G401 (cell line): ENCODE measurements at places on chromosomes 4 and X. TPM values are rescaled to one million over a fixed set of nuclear protein-coding genes. Genes with fewer than 3 reads are reported as not detected.

- no peak for DNase-seq
Measured at GRCh38 chrX:9626379-9626778, 139.3 kb downstream of the GPR143 start.

DNA sequence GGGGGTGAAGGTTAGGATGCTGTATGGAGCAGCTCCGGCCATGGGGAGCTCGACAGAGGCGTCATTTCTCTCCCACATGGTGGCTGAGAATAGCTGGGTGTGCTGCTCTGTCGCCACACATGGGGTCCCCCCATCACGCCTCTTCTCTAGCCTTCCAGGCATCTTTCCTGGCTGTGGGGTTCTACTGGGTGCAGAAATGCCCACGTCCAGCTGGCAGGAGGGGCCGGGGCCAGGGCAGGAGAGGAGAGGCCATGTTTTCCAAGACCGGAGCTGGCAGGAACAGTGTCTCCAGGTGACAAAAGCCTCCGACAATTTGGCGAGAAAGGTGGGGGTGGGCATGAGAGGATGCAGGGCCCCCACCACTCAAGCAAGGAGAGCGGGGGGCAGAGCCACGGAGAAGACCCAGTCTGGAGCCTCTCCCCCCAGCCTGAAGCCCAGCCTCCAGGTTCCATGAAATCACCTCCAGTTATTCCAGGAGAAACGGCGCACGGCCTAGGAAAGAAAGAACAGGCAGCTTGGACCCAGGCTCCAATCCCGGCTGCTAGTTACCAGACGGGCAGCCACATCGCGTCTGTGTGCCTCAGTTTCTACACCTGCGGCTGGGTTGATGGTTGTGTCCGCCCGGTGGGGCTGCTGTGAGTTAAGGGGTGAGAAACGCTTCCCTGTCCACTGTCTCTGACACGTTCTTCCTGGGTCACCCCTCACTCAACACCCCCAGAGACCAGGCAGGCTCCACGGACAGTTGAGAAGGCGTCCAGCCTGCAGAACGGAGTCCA lies 27.4 kb upstream of the SPON2 start:
- DNase-seq: no peak

DNA sequence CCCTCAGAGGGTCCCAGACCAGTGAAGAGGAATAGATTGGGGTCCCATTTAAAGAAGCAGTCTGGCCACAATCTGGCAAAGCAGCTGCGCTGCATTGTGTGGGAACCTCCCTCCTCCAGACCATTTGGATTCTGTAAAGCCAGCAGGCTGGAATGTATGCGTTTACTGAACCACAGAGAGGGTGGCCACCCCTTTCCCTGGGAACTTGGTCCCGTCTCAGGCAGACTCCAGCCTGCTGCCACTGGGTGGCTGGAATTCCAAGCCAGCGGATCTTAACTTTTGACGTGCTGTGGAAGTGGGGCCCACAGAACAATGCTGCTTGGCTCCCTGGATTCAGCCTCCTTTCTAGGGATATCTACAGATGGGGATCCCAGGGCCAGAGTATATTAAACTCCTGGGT lies 307.2 kb downstream of the DACH2 start:
- DNase-seq: no peak

GRCh38 chrX:150334100-150334499 lies 29.0 kb upstream of the MAMLD1 start:
- DNase-seq: no peak

DNA sequence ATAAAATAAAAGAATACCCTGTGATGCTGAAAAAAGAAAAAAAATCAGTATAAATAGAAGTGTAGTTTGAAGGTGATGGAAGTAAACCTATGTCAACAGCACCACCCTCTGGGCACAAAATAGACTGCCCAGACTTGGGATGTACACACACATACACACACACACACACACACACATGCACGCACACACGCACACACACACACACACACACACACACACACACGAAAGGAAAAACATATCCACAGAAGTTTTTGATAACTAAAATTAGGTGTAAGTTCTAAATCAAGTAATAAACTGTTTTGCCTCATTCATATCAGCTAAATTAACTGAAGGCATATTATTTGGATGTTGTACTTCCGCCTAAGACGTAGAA lies 40.5 kb downstream of the ANXA5 start:
- DNase-seq: peak; percentile 16

- DNase-seq: no peak
Measured at GRCh38 chrX:64202808-64203325, 2.6 kb downstream of the AMER1 start.

DNA sequence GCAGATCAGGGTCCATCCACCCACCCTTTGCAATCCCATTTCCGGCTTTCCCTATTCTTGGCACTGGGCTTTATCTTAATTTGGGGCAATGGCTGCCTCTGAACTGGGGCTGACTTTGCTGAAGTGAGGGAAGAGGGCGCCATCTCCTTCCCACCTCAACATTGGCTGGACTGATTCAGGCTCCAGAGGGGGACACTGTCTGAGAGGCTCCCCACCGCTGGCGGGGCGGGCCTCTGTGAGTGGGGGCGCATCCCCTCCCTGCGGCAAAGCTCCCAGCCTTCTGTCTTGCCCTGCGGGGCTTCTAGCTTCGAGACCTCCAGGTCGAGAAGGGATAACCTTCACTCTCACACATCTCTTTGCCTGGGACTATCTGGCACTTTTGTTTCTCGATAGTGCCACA lies 85.8 kb downstream of the PHKA2 start:
- DNase-seq: no peak

DNA sequence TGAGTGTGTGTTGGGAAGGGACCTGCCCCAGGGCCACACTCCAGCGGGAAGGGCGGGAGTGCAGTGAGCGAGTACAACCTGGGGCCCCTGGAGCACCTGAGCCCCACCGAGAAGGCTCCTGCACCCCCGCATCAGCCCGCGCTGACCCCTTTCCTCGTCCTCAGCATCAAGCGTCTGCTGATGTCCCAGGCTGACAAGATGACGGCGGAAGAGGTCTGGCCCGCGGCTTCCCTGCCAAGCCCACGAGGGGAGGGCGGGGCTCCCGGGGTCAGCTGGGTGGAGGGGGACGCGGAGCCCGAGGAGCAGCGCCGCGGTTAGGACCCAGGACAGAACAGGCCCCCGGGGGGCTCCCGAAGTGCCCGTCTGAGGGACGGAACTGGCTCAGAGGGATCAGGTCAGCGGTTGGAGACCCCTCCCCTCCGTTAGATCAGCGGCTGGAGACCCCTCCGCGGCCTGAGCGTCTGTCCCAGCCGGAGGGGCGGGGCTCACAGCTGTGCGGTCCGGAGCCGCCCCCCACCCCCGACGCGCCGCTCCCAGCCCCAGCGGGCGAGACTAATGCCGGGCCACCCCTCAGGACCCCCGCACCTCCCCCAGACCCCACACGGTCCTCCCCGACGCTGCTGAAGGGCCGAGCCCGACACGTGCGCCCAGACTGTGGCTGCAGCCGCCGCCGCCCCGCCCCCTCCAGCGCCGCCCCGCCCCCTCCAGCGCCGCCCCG lies 6.7 kb downstream of the MYL5 start:
- DNase-seq: no peak

- no peak for DNase-seq
Measured at GRCh38 chrX:81241753-81242152, 39.9 kb downstream of the SH3BGRL start.

- DNase-seq: no peak
Measured at GRCh38 chr4:41142376-41143310, 71.7 kb downstream of the APBB2 start.

- DNase-seq: peak; percentile 88
Measured at GRCh38 chr4:151674804-151675391, 85.9 kb downstream of the GATB start.

GRCh38 chr4:3215733-3216132 lies 33.2 kb upstream of the MSANTD1 start:
- no peak for DNase-seq

- no peak for DNase-seq
Measured at GRCh38 chr4:58665649-58666048, 1555.5 kb upstream of the IGFBP7 start.

DNA sequence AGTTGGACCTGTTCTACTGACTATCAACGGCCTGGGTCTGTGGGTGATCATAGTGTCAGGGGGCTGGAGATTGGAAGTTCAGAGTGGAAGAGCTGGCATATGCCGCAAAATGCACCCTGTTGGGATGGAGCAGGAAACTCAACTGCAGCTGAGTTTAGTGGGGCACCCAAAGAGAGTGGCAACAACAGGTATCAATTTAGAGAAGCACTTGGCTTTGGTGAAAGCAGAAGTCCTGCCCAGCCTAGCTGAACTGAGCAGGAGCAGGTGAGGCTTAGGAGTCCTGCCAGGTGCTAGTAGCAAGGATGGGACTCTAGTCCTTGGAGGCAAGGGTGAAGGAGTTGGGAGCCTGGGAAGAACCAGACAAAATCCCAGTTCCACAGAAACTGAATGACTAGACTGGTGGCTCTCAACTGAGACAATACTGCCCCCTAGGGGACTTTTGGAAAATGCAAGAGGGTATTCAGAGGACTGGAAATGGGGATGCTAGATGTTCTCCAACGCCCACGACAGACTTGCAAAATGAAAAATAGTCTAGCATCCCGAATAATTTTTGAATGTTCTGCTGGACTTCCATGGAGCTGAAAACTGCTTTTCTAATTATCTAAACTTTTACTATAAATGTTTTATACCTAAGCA lies 49.4 kb downstream of the RTL9 start:
- DNase-seq: peak; percentile 57

- peak; percentile 57 for DNase-seq
Measured at GRCh38 chr4:6772223-6772928, 10.2 kb upstream of the KIAA0232 start.

GRCh38 chr4:968621-969394 lies 4.6 kb downstream of the DGKQ start:
- no peak for DNase-seq

DNA sequence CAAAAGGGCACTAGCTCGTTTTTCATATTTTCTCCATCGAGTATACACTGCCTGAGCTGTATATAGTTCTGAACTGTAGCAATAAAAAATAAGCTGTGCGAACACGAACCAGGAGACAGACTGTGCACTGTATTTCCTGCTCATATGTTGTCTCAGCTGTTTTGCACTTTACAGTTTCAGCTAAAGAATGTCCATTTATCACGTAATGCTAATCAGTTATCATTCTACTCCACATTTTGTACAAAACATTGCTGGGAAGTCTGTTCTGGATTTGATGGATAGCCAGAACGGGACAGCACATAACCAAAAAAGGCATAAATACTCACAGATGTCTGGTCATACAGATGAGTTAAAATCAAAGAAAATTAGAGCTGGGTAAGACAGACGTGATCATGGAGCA lies 315.5 kb upstream of the ADGRL3 start:
- DNase-seq: no peak

- DNase-seq: no peak
Measured at GRCh38 chrX:40145001-40145922, 47.5 kb upstream of the BCOR start.

TLR10 gene
- not detected in 2 replicates for total RNA-seq

ARSJ gene
- total RNA-seq: not detected in 2 replicates

OPHN1 gene
- total RNA-seq: 1.7 and 3.9 TPM in 2 replicates

NKAP gene
- 6.2 and 7.6 TPM in 2 replicates for total RNA-seq

CHRDL1 gene
- not detected in 2 replicates for total RNA-seq

FAM149A gene
- total RNA-seq: 1.7 and 4.3 TPM in 2 replicates

TENM3 gene
- total RNA-seq: 0.03 TPM in 1 of 2 replicates, not detected in the other

CLDN22 gene
- not detected in 2 replicates for total RNA-seq
